ENCODE measurements at places on chromosomes 7 and 10.

- no peak for DNase-seq
These were observed 176.3 kb upstream of the BMPER start for GRCh38 chr7:33728873-33729551.

DNA sequence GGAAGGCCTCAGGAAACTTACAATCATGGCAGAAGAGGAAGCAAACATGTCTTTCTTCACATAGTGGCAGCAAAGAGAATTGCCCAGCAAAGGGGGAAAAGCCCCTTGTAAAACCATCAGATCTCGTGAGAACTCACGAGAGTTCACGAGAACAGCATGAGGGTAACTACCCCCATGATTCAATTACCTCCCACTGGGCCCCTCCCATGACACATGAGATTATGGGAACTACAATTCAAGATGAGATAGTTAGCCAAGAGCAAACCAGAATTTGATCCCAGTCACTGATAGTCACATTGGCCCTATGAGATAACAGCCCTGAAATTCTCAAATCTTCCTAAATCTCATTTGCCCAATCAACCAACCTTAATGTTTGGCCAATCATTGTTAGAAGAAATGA, 18.2 kb upstream of the ITPRID1 start:
- no peak for DNase-seq

DNA sequence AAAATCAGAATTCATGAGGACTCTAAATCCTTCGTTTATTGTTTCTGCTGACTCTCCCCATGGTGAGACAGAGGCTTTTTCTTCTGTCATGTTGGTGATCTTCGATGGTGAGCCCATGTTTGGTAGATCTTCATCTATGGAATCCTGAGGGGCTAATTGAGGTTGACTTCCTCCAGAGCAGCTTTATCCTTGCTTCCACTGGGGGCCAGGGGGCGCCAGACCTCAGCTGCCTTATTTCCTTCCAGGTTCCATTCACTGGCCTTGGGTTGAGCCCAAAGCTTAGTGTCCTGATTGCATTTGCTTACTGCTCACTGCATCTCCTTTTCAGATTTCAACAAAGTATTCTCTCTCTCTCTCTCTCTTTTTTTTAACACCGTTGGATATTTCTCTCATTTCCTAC, 80.7 kb downstream of the GCC1 start:
- DNase-seq, result no peak

DNA sequence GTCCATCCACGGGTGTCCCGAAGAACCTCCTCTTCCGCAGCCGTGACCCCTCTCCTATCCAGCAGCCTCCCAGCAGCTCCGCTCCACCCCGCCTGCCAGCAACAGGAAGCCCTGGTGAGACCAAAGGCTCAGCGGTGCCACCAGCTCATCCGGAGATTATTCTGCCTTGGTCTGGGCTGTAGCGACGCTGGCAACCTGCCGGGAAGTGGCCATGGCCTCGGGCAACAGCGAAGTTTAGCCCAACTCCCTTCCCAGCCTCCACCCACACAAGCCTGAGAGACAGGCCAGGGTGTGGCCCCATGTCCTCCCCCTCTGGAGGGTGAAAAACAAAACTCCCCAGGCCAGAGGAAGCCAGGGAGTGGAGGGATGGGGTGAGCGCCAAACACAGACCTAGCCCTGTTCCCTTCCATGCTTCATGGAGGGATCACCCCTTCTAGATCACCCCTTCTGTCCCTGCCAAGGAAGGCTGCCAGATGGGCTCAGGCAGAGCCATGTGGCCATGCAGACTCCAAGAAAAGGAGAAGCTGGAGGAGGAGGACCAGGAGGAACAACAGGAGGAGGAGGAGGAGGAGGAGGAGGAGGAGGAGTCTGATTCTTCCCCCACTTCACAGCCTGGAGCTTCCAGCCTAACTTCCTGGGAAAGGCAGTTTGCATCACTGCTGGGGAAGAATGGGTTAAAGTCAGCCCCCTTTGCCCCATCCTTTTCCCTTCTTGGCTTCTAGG, 918 bp downstream of the CALHM2 start:
- peak; percentile 41 for DNase-seq

GRCh38 chr10:78438907-78439809, 405.5 kb downstream of the RPS24 start:
- no peak for DNase-seq

Data from fibroblast of the conjunctiva (primary cell).